ENCODE measurements at places on chromosomes 16 and 17.
A peak's percentile ranks its signal among the peaks of the same experiment; 100 is the strongest.

DNA sequence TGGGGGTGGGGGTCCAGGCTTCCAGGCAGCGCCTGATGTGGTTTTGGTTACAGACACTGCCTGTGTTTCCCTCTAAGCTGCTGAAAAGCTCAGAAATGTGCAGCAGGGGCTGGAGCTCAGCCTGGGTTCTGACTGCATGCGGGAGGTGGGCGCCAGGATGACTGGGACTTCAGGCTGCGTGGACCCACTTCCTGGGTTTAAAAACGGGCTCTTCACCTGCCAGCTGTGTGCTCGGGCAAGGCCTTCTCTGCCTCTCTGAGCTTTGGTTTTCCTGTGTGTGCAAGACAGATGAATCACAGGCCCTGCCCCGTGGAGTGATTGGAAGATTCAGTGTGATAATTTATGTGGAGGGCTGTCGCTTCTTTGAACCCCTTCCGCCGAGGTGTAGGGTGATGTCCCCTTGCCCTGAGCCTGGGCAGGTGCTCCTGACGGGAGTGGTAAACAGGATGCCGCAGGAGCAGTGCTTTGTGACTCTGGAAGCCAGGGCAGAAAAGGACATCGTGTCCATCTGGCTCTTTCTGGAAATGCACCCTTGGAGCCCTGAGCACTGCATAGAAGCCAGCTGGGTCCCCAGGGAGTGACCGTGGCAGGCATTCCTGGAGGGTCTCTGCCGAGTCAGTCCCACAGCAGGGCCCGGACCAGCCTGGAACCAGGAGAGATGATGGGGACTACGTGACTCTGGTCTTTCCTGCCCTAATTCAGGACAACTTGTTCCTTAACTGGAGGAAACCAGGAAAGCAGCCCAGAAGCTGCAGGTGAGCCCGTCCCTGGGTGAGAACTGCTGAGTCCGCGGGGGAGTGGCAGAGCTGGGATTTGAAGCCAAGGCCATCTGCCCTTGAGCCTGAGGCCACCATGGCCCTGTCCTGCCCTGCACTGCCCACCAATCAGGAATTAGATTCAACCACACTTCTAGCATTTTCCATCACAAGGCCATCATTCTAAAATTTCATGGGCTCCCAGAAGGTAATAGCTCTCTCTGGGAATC is 28.5 kb upstream of the SLC7A5 start:
- DNase-seq = no peak

GRCh38 chr17:20235747-20236146 is 226.6 kb downstream of the SPECC1 start:
- no peak for DNase-seq

DNA sequence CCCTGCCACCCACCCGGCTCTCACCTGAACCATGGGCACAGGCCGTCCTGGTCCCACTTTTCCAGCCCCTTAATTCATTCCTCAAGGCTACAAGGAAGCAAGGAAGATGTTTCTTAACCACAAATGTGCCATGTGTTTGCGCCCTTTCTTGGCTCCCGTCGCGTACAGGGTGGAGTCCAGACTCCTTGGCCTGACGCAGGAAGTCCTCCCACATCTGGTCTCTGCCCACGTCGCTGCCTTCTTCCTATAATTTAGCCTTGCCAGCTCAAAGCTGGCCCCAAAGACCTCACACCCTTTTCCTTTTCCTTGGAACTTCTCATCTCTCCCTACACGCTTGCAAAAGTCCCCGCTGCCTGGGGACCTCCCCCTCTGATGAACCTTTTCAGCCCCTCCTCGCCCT is 38.8 kb upstream of the BHLHA9 start:
- peak; percentile 41 for DNase-seq

DNA sequence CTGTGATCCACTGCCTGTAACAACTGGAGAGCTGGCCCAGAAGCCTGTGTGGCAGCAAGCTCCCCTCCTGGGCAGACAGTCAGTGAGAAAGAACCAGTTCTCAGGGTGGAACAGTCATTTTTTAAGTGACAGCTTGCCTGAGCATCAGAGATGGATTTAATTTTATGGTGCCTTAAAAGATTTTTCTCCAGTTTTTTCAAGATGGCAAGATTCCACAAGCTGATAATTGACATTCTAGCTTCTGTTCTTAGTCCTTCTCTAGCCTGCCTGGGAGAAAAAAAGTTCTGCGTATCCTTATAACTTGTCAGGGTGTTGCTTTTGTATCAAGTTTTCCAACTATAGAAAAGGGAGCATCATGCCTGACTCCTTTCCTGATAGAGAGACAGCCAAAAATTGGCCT is 21.2 kb downstream of the CALB2 start:
- no peak for DNase-seq

- peak; percentile 9 for DNase-seq
Observed at GRCh38 chr17:38628441-38628840, 22.7 kb upstream of the SRCIN1 start.

GRCh38 chr17:52376137-52376536 is 217.6 kb upstream of the CA10 start:
- DNase-seq = no peak

- peak; percentile 53 for DNase-seq
Observed at GRCh38 chr17:34254651-34255380, at the start of gene CCL2. CCL2 (plus strand) TSS chr17:34255285; CDS start chr17:34255350, 65 bp downstream.

DNA sequence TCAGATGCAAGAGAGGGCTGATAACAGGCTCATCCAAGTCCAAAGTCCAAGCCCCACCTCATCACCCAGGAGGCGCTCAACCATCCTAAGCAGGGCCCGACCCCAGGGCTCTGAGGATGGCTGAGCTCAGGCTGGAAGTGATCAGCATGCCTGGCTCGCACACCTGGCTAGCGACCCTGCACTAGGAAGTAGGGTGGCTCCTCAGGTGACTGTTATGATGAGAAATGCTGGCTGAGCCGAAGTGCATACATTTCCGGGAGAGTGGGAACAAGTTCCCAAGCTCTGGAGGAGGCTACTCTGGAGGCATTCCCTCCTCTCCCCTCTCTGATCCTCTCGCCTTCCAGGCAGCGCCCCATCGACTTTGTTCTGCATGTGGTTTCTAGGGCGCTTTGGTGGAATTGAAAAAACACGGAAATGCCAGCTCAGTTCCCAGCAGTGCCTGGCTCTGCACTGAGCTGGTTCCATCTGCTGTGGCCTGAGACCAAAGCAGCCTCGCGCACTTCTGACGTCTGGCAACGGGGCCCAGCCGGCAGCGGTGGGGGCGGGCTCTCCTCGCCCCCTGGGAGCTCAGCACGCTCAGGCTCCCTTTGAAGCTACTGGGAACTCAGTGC is 130.3 kb downstream of the IRF8 start:
- DNase-seq = peak; percentile 57

DNA sequence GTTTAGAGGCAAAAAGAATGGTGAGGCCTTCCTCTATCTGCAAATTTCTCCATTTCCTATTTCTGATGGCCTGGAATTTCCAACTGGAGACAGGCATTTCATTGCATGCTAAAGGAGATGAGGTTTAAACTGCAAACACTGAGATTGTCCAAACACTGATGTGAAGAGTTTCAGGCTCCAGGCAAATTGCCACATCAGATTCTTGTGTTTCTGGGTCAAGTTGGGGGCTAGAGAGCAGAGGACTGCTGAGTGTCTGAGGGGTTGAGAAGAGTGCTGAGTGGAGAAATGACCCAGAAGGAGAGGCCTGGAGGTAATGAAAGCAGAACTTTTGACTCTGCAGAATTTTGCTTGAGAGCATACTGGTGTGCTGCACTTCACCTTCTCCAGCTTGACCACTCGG is 216.7 kb upstream of the MPHOSPH6 start:
- no peak for DNase-seq

GRCh38 chr16:86089991-86090390 is 191.0 kb downstream of the IRF8 start:
- DNase-seq = no peak

DNA sequence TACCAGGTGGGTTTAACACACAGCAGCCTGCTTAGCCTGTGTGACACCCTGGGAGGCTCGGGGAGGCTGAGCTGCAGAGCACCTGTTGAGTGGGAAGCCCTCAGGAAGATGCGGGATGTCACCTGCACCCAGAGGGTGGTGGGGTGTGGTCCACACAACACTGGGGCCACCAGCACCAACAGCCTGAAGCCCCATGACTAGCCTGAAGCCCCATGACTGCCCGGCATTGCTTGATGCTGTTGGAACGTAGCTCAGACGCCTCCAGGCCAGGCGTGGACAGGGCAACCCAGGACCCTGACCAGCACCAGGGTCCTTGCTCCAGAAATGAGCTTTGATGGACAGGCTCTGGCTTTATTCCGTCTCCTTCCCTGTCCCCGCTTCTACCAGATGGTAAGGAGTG is 76.3 kb upstream of the ZNF469 start:
- no peak for DNase-seq

GRCh38 chr17:55926276-55926990 is 175.6 kb downstream of the PCTP start:
- DNase-seq = no peak
